IMR-90 (cell line): ENCODE measurements at places on chromosomes 3 and 15. TPM values are rescaled to one million over a fixed set of nuclear protein-coding genes. Genes with fewer than 3 reads are reported as not detected.

Gene LEKR1
- 0.10 and 0.19 TPM in 2 replicates for polyA plus RNA-seq

GRCh38 chr3:159982442-159982974 is 6.1 kb upstream of the IL12A start:
- H3K27ac ChIP-seq = no peak overlapping the region
- H3K27me3 ChIP-seq = no peaks in the 10 kb centered on the region
- H3K4me1 ChIP-seq = 0 out of 2 replicates have a peak, but pooled peaks cover 3% of the 10 kb centered on the region
- no peak overlapping the region for H3K4me3 ChIP-seq
- no peaks in the 10 kb centered on the region for H3K36me3 ChIP-seq

Gene PLSCR4
- 3.9 and 4.4 TPM in 2 replicates for polyA plus RNA-seq

Gene CD276
- polyA plus RNA-seq = 149 and 150 TPM in 2 replicates

- no peaks in the 10 kb centered on the region for H3K36me3 ChIP-seq
- no peaks in the 10 kb centered on the region for H3K27me3 ChIP-seq
- no peaks in the 10 kb centered on the region for H3K4me1 ChIP-seq
- no peak overlapping the region for H3K4me3 ChIP-seq
- no peak for DNase-seq
Measured at GRCh38 chr3:155010416-155010815, 69.7 kb upstream of the MME start.

DNA sequence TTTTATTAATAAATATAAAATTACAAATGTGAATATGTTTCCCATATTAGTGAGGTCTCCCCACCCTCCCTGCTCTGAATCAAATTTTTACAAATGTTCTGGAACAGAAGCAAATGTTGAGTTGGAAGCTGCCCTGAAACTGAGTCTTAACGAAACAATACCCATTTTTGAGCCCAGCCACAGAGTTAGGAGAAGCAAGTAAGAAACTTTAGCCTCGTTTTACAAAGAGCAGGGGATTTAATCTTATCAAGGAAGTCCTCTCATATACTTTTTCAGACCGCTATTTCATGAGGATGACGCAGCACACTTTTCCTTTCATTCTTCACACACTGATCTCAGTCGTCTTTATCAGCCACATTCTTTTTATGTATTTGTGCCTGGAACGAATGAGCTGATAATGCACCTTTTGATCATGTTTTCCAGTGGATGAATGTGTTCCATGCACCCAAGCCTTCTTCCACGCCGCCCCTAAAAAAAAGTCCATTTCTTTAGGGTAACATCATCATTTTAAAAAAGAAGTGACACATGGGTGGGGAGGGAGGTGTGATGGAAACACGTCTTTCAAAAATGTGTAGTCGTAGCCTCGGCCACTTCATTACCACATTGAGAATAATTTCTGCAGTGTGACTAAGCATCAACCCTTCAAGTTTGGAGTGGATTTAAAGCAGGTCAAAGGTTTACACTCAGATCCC is 48.1 kb downstream of the SETMAR start:
- no peak overlapping the region for H3K27ac ChIP-seq
- DNase-seq = peak; percentile 36
- H3K4me3 ChIP-seq = peak overlapping the region; percentile 37; the same call in 1 of the 2 replicates
- H3K36me3 ChIP-seq = no peaks in the 10 kb centered on the region
- no peaks in the 10 kb centered on the region for H3K27me3 ChIP-seq
- no peaks in the 10 kb centered on the region for H3K4me1 ChIP-seq

Gene SLC22A14
- polyA plus RNA-seq = 0.07 and 0.10 TPM in 2 replicates
